ENCODE measurements at places on chromosomes 12 and 14.

DNA sequence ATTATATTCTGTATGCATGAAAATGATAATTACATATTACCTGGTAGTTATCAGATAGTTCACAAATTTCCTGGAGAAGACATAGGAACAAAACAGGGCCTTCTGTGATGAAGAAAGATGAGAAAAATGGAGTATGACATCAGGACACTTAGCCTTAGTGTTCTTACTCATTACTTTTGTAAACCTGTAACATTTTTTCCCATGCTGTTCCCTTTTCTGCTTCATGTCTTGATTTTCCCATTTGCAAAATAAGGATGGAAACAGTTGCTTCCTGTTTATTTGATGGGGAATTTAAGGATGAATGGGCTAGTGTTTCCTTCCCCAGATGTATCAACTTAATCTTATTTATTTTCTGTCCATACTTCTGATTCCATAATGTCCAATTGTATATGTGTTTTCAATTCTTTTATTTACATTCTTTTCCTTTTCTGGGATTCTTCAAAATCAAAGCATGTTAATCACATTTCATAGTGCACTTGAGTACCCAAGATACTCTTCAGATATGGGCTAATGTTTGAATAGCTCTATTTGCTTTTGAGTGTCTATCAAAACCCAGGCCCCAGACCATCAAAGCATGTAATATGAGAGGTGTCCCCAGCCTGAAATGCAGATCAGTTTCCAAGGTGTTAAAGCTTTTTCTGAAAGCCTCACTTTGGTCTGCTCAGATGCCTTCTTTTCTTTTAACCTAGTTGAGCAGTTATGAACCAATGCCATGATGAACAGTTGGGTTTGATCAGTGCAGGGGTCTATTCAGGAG is 260.5 kb downstream of the RAD51B start:
- DNase-seq = no peak

- DNase-seq = no peak
Measured at GRCh38 chr14:25887251-25887878, 710.5 kb downstream of the NOVA1 start.

GRCh38 chr12:95253386-95253785 is 35.8 kb downstream of the VEZT start:
- DNase-seq = no peak

DNA sequence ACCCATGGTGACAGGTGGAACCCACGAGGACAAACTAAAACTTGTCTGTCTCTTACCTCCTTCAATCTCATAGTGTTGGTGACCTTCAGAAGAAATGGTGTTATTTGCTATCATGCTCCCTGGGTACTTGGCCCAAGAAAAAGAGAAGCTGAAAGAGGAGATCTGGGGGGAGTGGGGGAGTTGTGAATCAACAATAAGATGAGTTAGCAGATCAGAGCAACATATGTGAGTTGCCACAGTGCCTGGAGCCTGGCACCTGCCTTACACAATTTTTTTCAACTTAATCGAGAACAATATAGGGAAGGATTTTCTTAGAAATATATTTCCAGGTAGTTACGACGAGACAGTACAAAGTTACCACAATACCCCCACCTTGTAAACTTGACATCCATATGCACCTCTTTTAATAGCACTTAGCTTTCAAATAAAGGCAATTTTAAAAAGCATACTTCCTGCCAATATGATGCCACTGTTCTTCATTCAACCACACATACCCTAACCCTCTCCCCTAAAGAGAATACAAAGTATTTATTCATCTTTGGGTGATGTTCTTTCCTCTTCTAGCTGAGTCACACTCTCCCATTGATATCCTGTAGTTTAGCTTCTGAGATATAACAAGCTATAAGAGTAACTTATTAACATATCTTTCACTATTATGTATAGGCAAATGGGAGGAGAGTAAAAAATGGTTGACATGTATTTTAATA is 424.1 kb upstream of the OR4E1 start:
- DNase-seq = no peak

DNA sequence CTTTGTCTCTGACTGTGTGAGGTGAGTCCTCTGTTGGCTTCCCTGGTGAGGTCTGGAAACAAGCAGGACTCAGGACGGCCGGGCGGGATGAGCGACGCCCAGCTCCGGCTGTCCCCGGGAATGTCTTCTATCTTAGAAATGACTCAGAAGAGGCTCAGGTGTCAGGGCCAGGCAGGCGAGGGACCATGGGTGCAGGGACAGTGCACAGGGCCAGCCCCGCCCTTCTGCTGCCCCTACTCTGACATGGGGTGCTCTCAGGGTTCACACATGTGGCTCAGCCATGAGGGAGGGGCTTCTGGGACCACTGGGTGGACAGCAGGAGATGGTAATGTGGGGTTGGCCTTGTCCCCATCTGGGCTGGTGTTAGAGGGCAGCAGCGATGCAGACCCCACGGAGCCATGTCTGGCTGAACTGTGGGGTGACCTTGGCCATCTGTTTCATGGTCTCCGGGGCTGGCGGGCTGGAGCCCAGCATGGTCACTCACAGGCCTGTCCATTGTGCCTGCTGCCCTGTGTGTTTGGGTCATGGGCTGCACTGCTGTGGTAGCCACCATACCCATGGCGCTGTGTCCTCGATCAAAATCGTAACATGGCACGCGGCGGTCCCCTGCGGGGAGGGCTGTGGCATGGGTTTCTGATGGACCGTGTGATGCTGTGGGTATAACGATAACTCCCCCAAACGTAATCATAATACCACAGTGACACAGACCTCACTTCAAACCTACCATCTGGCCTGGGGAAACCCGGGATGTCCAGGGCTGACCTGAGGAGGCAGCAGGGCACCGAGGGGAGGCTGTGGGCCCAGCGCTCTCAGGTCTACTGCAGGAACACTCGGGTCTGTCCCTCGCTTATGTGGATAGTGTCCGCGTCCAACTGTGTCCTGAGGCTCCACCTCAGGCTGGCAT is 368.8 kb downstream of the TMEM121 start:
- DNase-seq = no peak

GRCh38 chr12:105281694-105282049 is 45.7 kb upstream of the APPL2 start:
- no peak for DNase-seq

GRCh38 chr12:4984971-4985370 is 58.7 kb upstream of the KCNA5 start:
- DNase-seq = no peak

DNA sequence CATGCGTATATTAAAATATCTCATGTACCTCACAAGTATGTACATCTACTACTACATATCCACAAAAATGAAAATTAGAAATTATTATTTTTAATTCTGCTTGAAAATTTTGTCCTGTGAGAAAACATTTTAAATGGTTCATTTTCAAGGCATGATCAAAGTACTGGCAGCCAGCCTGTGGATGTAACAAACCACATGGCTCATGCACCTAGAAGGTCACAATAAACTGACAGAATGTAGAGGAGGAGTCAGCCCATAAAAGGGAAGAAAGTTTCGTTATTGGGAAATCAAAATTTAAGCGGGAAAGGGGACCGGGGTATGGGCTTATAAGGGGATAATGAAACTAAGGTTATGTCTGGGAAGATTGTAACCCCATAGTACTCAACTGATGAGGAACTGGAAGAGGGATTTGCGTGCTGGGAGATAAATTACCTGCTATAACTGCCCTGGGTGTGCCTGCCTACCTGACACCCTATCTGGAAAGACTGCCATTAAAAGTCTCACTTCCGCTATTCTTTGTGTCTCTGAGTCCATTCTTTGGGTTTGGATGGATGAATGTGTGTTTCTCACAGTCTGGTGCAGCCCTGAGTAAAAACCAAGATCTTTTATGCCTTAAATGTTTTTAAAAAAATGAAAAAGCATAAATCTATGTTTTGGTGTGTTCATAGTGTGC is 62.2 kb upstream of the PCED1B start:
- DNase-seq = no peak

- no peak for DNase-seq
Measured at GRCh38 chr12:90833228-90833627, 121.7 kb downstream of the CCER1 start.

DNA sequence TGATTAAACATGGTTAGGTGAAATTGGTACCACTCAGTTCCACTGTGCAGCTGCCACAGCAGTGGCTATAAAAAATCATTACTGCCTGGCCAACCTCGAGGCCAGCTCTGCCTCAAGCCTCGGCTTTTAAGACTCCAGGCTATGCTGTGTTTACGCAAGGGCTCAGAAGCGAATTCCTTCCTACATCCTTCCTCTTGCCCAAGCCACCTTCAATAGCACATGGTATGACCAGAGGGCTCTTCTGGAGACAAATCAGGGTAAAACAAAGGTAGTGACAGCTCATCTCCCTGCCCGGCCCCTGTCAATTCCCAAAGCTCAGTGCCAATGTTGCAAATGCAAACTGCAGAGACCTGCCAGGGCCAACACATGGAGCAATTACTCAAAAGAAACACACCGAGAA is 31.9 kb downstream of the NUAK1 start:
- no peak for DNase-seq

DNA sequence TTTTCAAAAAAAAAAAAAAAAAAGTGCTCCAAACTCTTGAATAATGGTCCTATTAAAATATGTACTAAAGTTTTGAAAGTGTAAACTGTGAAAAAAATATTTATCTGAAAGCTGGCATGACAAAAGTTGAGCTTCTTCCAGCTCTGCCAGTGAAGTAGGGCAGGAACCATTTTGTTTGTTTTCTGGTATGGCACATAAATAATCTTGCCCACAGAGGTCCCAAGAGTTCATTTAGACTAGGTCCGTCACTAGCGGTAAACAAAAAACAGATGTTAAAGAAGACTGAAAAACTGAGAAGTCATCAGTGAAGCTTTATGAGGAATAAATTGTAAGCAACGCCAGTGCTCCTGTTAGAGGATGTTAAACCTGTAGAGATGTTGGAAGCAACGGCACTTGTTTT is 7.0 kb downstream of the ERP27 start:
- DNase-seq = no peak

- no peak for DNase-seq
Measured at GRCh38 chr12:110774824-110775223, 32.1 kb upstream of the PPP1CC start.

- DNase-seq = no peak
Measured at GRCh38 chr12:6584293-6584692, 16.2 kb upstream of the NOP2 start.

DNA sequence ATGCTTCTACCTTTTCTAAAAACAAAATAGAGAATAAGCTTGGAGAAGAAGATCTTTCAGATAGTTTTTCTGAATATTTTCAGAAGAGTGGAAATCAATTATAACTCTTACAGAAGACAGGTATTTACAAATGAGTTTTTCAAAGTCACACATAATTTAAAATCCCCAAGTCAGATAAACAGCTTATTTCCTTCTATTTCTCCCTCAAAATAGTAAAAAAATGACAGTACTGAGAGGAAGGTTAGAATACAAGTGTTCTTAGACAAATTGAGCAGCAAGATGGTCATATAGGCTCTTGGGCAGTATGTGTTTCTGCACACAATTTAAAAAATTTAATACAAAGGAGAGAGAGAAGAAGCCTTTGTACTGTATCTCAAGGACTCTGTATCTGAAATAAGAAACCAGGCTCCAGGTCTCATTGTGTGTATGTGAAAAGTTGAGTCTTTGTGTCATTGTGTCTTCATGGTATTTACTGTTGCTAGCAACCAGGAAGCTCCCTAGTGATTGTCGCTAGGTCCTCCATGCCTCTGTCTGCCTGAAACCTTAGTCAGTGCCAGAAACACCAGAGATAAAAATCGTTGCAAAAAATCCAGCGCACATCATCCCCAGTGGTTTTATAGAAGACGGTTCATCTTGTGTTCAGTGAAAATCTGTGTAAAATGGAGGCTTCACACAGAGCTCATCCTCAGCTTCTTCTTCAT is 12.9 kb upstream of the TUBA1A start:
- DNase-seq = no peak

DNA sequence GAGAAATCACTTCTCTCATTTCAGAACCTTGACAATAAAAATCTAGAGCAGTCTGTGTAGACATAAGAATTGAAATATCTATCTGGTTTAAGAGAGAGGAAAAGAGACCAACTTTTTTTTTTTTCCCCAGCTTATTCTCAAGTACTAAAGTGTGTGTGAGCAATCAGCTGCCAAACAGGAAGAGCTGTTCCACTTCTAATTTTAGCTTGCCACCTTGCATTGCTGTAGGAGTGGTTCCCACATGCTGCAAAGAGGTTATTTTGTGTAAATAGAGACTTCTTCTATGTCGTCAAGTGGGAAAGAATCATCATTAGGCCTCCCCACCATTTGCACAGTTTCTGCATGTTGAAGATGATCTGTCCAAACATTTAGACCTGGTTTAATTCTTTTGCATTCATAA is 142.6 kb downstream of the NPAS3 start:
- no peak for DNase-seq

- no peak for DNase-seq
Measured at GRCh38 chr12:71014180-71014785, 93.7 kb upstream of the PTPRR start.

GRCh38 chr12:128637642-128638606 is 185.8 kb downstream of the SLC15A4 start:
- no peak for DNase-seq

GRCh38 chr12:57006809-57007475 is 596 bp upstream of the ZBTB39 start:
- DNase-seq = no peak

DNA sequence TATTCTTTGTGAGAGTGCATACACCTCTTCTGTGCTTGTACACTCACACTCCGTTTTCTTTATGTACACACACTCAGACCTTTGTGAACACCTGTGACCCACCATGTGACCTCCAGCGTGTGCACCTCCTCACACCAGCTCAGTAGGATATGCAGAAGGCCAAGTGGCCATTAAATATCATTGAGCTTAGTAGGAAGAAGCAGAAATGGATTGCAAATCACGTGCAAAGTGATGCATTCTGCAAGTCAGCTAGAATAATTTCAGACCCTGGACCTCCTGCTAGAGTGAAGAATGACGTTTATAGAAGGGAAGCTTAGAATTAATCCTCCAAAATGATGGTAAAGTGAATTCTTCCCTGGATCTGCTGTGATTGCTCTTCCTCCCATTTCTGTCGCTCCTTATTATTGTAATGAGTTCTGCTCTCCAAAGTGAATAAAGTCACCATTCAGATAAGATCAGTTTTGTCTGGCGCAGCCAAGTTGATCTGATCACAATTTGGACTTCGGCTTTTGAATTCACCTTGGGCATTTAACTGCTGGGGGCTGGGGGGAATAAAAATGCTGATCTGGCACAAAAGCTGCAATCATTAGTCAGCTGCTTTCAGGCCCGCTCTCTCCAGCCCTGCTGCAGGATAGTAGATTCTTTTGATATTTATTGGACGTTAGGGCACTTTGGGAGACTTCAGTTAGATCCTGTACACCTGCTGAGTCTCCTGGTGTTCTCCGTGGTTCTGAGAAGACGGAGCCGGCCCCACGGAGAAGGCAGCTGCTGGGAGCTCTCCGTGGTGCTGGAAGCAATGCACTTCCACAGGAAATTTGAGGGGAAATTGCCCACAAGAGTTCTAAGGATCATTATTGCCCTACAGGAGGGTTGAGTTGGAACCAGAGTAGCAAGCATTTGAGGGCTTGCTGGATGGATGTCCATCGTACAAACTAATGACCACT is 12.4 kb upstream of the NRXN3 start:
- no peak for DNase-seq

DNA sequence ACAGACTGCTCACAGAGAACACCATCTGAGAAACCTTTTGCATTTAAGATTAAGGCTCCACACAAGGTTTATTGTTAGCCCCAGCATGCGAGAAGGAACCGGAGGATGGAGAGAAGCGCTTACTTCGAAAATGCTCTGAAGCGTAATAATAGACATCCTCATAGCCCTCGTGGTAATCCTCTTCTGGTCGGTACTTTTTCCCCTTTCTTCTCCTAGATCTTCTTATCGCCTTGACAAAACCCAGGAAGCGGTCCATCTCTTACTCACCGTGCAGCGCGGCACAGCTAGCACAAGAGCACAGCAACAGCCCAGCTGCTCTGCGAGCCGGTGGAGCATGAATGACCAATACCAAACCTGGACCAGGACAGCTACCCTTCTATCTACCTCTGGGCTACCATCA is 125.1 kb upstream of the GRIP1 start:
- no peak for DNase-seq

All from stimulated activated CD4-positive, alpha-beta T cell treated with anti-CD3 and anti-CD28 coated beads, Interleukin-15, amount 100 ng/mL, for 1 hour (primary cell).